NCI-H524 treated with DMSO at 0.1 percent for 48 hours (cell line): ENCODE measurements at places on chromosomes 7 and 10.

DNA sequence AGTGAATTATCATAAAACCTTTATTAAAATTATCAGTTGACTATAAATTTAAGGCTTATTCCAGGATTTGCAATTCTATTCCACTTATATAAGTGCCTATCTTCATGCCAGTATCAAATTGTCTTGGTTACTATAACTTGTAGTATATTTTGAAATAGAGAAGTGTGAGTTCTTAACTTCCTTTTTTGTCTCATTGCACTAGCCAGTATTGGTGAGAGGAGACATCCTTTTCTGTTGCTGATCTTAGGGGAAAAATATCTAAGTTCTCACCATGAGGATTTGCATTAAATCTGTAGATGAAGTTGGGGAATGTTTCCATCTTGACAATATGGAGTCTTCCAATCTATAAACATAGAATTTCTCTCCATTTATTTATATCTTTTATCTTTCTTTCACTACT, 104.2 kb upstream of the MKI67 start:
- DNase-seq: no peak

DNA sequence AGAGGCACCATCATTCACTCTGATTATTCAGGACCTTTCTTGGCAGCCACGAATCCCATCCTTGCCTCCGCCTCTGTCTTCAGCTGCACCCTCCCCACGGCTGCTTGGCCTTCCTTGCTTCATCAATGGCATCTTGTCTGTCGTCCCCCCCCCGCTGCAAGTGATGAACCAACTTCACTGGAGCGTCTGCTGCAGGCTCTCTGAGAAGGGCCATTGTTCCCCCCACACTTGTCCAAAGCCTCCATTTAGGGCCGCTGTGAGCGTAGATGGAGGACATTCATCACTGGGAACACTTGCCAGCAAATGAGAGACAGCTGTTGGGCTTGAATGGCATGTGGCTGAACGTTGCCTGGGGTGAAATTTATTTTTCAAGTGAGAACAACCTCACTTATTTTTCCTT, 20.1 kb downstream of the AFAP1L2 start:
- no peak for DNase-seq

DNA sequence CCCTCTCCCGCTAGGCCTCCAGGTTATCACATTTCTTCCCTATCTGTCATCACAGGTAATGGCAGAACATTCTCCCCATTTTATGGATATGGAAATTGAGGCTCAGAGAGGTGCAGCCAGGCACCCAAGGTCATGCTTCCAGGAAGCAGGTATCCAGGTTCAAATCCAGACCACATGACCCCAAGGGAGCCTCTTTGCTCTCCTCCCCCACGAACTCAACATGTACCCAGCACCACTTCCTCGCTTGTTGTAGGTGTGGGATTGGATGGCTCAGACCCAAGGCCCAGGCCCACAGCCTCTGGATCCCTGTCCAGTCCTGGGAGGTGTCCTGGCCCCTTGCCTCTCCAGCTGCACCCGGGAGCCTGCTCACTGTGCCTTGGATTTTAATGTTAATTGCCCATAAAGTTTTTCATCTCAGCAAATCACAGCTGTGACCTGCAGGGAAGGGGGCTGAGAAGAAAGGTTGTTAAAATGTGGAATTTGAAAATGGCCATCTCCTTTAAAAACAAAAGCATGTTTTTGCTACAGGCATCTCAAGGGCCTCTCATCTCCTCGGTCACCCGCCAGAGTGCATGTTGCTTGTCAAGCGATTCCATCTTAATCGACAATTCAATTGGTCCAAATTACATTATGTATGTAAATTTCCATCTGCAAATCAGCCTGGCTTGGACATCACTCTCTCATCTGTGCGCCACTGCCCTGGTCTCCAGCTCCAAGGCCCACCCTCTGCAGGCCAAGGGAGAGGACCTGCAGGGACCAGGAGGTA, 205.4 kb upstream of the ZMIZ1 start:
- no peak for DNase-seq

DNA sequence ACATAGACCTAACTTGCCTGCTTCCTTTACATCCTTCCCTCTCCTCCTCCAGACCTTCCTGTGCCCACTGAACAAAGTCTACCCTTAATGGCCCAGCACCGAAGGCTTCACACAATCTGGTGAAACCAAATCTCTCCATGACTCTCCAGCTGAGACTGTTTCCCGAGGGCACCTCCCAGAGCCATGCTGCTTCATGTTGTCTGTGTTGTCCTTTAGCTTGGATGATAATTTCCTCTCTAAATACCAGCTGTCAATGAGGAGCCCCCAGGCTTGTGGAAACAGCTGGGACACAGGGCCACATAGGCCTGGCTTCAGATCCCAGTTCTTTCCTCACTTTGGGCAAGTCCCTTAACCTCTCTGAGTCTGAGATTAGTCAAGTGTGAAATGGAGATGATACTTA, 54.3 kb downstream of the DLD start:
- DNase-seq: no peak

DNA sequence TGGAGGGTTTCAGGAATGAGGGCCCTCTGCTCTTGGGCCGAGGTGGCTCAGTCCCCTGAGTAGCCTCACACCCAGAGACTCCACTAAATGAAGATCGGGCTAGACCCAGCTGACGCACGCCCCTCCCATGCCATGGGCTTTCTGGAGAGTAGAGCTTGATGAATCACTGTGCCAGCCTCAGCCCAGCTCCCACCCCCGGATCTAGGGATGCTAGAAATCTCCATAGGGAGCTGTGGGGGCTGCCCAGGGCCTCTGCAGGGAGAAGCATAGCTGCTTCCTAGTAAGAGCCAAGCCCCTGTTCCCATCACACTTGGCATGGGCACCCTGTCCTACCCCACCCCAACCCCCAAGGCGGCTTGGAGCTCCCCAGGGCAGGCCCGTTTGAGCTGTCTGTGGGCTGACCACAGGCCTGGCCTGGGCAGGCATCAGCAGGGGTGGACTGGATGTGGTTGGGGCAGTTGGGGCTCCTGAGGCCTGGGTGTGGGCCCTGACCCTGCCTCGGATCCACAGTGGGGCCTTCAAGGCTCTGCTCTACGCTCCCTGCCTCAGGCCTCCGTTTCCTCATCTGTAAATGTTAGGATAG, 121.2 kb downstream of the ZMIZ1 start:
- DNase-seq: no peak

GRCh38 chr7:87627634-87627994, 584 bp upstream of the RUNDC3B start:
- DNase-seq: no peak

DNA sequence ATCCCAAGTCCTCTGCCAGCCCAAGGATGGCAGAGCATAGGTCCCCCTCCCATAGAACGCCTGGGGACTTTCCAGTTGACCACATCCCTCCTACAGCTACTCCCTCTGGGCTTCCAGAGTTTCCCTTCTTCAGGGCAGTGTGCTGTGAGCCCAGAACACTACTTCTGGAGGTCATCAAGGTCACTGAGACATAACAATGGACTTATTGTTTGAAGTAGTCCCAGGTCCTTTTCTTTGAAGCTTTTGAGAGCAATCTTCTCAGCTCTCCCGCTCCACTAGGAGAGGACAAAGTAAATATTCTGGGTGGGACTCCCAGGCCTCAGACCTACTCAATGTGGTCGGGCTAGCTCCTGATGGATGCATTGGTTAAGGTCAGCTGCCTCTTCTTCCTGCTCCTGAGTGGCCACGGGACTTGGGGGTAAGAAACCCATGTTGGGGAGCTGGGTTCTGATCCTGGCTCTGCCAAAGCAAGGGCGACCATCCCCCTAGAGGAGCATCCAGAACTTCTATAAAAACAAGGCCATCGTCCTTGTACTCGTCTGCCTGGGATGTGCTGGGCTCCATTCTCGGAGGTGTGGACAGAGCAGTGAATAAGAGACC, 83.5 kb upstream of the DDC start:
- no peak for DNase-seq

DNA sequence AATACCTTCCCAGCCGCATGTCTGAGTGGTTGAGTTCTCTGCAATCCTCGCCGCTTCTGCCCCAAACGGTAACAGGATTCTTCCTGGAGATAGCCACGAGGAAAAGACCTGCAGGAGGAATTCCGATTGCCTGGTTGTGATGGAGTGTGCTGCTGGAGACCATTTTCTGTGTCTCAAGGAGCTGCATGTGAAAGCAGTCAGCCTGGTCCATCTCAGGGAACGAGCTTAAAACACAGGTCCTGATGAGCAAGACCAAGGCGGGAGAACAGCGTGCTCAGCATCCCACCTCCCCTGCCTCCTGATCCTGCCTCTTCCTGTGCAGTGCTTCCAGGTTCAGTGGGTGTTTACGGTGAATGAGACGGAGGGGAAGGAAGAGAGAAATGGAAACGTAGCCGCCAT, 26.5 kb downstream of the VIPR2 start:
- DNase-seq: no peak

DNA sequence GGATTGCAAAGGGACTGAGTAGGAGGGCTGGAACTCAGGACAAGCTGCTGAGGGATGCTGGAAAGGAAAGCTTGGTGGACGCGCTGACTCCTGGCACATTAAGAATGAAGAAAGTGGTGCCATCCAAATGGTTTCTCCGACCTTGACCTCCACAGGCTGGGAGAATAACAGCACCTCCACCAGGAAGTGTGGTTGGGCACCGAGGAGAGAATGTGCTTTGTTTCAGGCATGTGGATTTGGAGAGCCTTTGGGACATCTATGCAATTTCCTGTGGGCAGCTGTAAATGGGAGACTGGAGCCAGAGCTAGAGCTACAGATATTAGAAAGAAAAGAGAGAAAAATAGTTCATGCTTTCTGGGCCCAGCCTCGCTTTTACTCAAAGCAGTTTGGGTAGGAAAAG, 29.8 kb upstream of the HABP2 start:
- no peak for DNase-seq
